ENCODE measurements at places on chromosomes 1 and 21. TPM values are rescaled to one million over a fixed set of nuclear protein-coding genes. Genes with fewer than 3 reads are reported as not detected.

GRCh38 chr1:29457496-29458368 lies 221.4 kb downstream of the PTPRU start:
- peak; percentile 76 for DNase-seq

DNA sequence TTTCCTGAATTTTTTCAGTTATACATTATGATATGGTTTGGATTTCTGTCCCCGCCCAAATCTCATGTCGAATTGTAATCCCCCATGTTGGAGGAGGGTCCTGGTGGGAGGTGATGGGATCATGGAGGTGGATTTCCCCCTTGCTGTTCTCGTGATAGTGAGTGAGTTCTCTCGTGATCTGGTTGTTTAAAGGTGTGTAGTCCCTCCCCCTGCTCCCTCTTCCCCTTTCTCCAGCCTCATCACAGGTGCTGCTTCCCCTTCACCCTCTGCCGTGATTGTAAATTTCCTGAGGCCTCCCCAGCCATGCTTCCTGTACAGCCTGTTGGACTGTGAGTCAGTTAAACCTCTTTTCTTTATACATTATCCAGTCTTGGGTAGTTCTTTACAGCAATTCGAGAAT lies 93.2 kb upstream of the HNRNPU start:
- no peak for DNase-seq

DNA sequence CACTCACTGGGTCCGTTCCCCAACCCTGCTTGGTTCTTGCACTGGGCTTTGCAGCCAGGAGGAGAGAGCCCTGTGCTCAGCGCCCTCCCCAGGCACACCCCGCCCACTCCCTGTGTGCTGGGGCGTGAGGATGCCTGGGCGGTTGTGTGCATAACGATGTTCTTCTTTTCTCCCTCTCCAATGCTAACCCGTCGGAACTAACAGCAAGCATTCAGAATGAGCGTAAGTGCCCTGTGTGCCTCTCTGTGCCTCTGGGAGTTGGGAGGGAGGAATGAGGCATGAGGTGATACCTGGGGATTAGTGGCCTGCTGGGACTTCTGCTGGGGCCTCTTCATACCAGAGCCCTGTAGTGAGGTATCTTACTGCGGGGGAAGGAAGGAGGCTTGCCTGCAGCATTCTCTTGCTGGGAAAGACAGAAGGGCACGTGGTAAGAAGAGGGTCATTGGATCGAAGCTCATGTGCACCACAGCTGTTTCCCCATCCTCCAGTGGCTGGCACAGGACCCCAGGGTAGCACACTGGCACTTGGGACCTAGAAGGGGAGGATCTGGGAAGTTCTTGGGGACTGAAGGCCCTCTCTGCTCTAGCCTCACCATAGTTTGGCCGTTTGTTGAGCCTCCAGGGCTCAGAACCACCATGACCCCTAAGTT lies 79.8 kb downstream of the NFASC start:
- no peak for DNase-seq

The MAP3K21 gene
- 6.1 TPM for total RNA-seq

- DNase-seq, result no peak
Measured at GRCh38 chr1:15886611-15887167, 39.2 kb downstream of the SPEN start.

The HOOK1 gene
- total RNA-seq, result 25.2 TPM
